Lower lobe of right lung (tissue), 2 donors: ENCODE measurements at places on chromosomes 6 and 20.
A peak's percentile ranks its signal among the peaks of the same experiment; 100 is the strongest.

GRCh38 chr6:47246551-47246950 lies 63.2 kb downstream of the TNFRSF21 start:
- H3K4me3 ChIP-seq, result no peak overlapping the region
- DNase-seq, result no peak
- no peak overlapping the region for H3K27ac ChIP-seq
- H3K36me3 ChIP-seq, result no peaks in the 10 kb centered on the region
- no peaks in the 10 kb centered on the region for H3K27me3 ChIP-seq

GRCh38 chr6:53877151-53877550 lies 82.3 kb downstream of the LRRC1 start:
- no peaks in the 10 kb centered on the region for H3K4me1 ChIP-seq
- H3K27me3 ChIP-seq, result no peaks in the 10 kb centered on the region
- H3K4me3 ChIP-seq, result no peak overlapping the region
- no peaks in the 10 kb centered on the region for H3K36me3 ChIP-seq

DNA sequence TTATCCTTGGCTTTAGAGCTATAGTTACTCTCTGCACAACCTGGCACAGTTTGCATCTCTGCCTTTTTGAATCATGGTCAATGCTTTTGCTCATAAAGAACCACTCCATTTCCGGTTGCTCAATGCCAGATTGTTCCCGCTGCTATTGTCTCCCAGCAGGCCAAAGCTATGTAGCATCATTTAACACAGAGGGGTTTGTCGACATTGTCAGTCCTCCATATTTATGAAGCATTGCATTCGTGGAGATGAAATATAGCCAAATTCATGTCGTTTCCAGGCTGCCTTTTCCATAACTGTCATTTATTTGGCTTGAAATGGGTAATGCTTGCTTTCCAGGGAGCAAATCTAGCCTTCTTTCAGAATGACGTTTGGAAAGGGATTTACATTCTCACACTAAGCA lies 598.8 kb downstream of the EPHA7 start:
- DNase-seq, result no peak
- no peaks in the 10 kb centered on the region for H3K27me3 ChIP-seq
- H3K36me3 ChIP-seq, result no peaks in the 10 kb centered on the region
- H3K4me1 ChIP-seq, result no peaks in the 10 kb centered on the region
- no peak overlapping the region for H3K27ac ChIP-seq
- H3K4me3 ChIP-seq, result no peak overlapping the region

GRCh38 chr6:91447530-91448254 lies 860.8 kb upstream of the MAP3K7 start:
- no peaks in the 10 kb centered on the region for H3K36me3 ChIP-seq
- no peaks in the 10 kb centered on the region for H3K4me1 ChIP-seq
- DNase-seq, result no peak
- no peak overlapping the region for H3K4me3 ChIP-seq
- no peak overlapping the region for H3K27ac ChIP-seq

DNA sequence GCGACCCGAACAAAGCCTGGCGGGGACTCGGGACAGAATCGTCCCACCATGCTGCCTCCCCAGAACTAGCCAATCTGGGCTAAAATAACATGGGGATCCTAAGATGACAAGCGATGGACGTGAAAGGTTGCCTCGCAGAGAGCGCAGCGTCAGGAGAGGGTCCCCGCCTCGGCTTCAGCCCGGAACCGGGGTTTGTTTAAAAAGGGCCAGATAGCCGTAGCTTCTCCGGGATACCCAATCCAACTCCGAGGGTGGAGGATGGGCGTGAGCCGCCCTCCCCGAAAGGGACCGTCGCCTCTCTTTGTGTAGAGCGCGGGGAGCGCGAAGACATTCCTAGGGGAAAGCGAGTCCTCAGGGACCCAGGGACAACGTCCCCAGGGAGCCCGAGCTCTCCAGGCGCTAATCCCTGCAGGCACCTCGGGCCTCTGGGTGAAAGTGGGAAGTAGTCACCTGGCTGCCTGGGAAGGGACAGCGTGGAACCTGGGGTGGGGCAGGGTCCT lies 643 bp downstream of the CD24 start:
- H3K4me1 ChIP-seq, result peaks cover 22% of the 10 kb centered on the region
- peak overlapping the region; percentile 51 for H3K4me3 ChIP-seq
- peaks cover 58% of the 10 kb centered on the region for H3K27me3 ChIP-seq
- H3K27ac ChIP-seq, result peak overlapping the region; percentile 6

DNA sequence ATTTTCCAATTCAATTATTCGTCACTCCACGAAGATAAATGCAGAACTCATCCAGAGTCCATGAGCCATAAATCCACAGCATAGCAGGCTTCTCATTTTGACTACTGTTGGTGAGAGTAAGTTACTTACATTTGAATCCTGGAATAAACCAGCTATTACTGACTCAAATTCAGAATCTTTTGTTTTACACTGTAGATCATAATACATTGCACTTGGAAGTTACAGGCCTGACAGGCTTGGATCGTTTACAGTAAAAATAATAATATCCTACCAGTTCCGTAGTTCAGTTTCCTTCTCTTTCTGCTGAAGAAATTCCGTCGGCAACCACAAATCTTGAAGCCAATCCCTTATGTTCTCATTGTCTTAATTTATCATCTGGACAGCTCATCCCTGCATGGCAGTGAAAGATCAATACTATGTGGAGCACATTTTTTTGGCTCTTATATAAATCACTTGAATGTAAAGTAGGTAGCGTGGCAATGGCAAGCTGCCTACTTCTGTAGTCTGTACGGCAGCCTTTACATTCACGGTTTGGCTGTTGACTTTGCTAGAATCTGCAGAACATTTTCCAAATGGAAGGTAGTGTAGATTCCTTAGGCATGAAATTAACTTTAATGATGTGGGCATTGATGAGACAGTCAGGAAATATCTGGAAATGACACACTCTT lies 142.9 kb downstream of the WDR27 start:
- no peak overlapping the region for H3K4me3 ChIP-seq
- H3K27ac ChIP-seq, result no peak overlapping the region
- peaks cover 4% of the 10 kb centered on the region for H3K36me3 ChIP-seq
- no peak for DNase-seq

GRCh38 chr6:24768361-24768760 lies 6.4 kb upstream of the GMNN start:
- H3K27me3 ChIP-seq, result no peaks in the 10 kb centered on the region
- H3K4me1 ChIP-seq, result peaks cover 2% of the 10 kb centered on the region
- no peak overlapping the region for H3K4me3 ChIP-seq
- DNase-seq, result no peak
- H3K36me3 ChIP-seq, result no peaks in the 10 kb centered on the region

GRCh38 chr6:151075527-151075926 lies 164.2 kb upstream of the AKAP12 start:
- no peaks in the 10 kb centered on the region for H3K27me3 ChIP-seq
- no peak overlapping the region for H3K4me3 ChIP-seq
- no peaks in the 10 kb centered on the region for H3K36me3 ChIP-seq

DNA sequence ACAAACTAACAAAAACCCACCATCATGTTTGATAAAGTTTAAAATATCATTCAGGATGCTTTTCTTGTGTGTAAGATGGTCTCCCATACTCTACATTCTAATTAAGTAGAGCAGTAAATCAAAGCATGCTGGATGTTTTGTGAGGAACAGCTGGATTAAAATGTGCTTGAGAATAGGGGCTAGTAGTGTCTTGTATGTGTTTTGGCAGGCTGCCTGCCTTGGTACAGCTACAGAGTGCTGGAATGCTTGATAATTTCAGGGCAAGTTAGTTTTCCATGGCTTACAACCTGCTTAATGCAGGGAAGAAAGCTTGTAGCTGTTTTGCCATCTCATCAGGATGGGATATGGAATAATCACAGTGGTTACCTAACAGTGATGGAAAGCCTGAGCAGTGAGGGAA lies 636.6 kb upstream of the MMS22L start:
- H3K27me3 ChIP-seq, result no peaks in the 10 kb centered on the region
- no peaks in the 10 kb centered on the region for H3K4me1 ChIP-seq
- H3K4me3 ChIP-seq, result no peak overlapping the region

DNA sequence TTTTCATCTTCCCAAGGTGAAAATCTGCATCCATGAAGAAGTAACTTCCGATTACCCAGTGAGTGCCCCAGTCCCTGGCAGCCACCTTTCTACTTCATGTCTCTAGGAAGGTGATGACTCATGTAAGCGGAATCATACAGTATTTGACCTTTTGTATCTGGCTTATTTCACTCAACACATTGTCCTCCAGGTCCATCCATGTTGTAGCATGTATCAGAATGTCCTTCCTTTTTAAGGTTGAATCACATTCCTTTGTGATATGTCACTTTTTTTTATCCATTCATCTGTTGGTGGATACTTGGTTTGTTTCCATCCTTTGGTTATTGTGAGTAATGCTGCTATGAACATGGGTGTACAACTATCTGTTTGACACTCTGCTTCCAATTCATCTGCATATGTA lies 176.3 kb upstream of the CDYL start:
- no peak overlapping the region for H3K27ac ChIP-seq
- H3K4me3 ChIP-seq, result no peak overlapping the region
- no peak for DNase-seq
- no peaks in the 10 kb centered on the region for H3K27me3 ChIP-seq

DNA sequence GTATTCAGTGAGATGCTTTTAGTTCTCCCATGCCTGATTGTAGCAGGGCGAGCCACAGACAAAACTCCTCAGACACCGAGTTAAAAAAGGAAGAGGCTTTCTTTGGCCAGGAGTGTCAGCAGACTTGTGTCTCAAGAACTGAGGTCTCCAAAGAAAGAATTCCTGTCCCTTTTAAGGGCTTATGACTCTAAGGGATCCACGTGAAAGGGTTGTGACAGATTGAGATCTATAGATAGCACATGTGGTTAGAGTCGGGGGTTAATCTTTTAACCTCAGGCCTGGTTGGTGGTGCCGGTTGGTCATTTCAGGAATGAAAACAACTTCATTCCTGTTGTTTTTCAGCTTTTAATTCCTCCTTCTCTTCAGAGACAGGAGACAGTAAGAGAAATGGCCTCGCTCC lies 168.8 kb upstream of the GRIK2 start:
- no peak overlapping the region for H3K27ac ChIP-seq
- H3K27me3 ChIP-seq, result no peaks in the 10 kb centered on the region
- no peak for DNase-seq

DNA sequence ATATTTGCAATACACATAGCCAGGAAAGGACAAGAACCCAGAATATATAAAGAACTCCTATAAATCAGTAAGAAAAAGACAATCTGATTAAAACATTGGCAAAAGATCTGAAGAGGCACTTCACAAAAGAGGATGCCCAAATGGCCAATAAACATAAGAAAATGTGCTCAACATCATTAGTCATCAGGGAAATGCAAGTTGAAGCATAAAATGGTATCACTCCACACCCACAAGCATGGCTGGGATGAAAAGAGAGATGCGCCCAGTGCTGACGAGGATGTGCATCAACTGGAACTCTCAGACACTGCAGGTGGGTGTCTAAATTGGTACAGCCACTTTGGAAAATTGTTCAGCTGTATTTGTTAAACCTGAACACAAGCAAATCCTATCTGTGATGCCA lies 42.4 kb upstream of the MLN start:
- no peak overlapping the region for H3K4me3 ChIP-seq
- no peak overlapping the region for H3K27ac ChIP-seq
- no peaks in the 10 kb centered on the region for H3K4me1 ChIP-seq
- H3K27me3 ChIP-seq, result peaks cover 6% of the 10 kb centered on the region
- DNase-seq, result no peak

DNA sequence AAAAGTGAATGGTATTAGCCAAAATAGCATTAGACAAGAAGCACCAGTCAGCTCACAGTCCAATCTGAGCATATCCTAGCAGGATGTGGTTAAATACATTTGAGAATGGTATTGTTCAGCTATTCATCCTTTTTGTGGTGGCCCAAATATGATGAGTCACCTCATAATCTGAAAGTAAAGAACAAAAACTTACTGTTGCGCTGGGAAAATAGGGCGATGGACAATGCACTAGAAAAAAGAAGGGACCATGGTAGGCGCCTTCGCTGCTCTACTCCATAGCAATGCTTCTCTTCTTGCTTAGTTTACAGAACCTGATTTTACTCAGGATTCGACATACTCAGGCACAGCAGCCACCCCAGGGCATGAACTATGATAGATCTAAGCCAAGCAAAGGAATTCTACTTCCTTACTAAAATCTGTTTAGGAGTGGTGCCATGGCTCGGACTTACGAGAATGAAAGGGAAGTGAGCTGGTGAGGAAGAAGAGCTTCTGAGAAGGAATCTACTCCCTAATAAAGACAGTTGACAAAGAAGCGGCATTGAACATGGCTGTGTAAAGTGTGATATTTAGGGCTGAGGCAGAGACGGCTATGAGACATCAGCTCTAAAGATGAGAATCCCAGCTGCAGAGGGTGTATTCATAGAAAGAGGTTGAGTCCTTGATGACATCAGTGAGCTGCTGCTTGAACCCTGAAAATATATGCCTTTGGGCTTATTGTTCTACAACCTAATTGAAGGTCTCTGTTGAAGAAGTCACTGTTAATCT lies 16.6 kb upstream of the FBXO9 start:
- peaks cover 4% of the 10 kb centered on the region for H3K4me1 ChIP-seq
- no peak overlapping the region for H3K27ac ChIP-seq
- DNase-seq, result no peak
- peak overlapping the region; percentile 4 for H3K4me3 ChIP-seq
- H3K27me3 ChIP-seq, result no peaks in the 10 kb centered on the region

DNA sequence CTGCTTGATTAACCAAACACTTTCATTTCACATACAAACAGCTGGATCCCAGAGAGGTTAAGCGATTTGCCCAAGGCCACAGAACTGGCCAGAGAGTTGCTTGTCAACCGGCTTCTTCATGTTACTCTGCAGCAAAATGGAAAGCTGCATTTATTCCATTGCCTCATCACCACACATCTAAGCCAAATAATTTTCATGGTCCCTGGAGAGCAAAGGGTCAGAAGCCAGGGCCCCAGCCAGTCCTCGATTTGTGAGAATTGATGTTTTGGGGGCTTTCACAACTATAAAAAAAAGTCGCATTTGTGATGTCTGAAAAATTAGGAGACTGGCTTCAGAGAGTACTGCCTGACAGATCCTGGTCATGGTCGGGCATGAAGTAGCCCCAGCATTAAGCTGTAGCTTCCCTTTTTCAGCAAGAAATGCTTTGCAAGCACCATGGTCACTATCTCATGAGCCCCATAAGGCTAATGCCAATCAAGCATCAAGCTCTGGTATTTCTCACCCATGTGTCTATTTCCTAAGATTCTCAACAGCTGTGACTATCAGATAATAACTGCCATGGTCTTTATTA lies 95.8 kb downstream of the BANF2 start:
- H3K27ac ChIP-seq, result peak overlapping the region; percentile 64
- H3K4me3 ChIP-seq, result no peak overlapping the region

GRCh38 chr20:61364147-61364546 lies 112.1 kb downstream of the CDH4 start:
- DNase-seq, result no peak
- no peak overlapping the region for H3K27ac ChIP-seq
- no peaks in the 10 kb centered on the region for H3K4me1 ChIP-seq
- no peaks in the 10 kb centered on the region for H3K27me3 ChIP-seq
- no peak overlapping the region for H3K4me3 ChIP-seq

- H3K27ac ChIP-seq, result no peak overlapping the region
- no peaks in the 10 kb centered on the region for H3K36me3 ChIP-seq
- no peaks in the 10 kb centered on the region for H3K4me1 ChIP-seq
- DNase-seq, result no peak
- H3K27me3 ChIP-seq, result no peaks in the 10 kb centered on the region
Measured at GRCh38 chr20:15235471-15236198, 898.2 kb upstream of the FLRT3 start.

- no peaks in the 10 kb centered on the region for H3K4me1 ChIP-seq
- DNase-seq, result no peak
- no peak overlapping the region for H3K4me3 ChIP-seq
- H3K36me3 ChIP-seq, result no peaks in the 10 kb centered on the region
Measured at GRCh38 chr6:106477146-106477545, 116.6 kb downstream of the CRYBG1 start.
